ENCODE measurements at places on chromosomes 13 and 19. TPM values are rescaled to one million over a fixed set of nuclear protein-coding genes. Genes with fewer than 3 reads are reported as not detected.

Gene SHC2
- 3.5 TPM for total RNA-seq

Gene TFDP1
- total RNA-seq: 84.8 TPM

Gene SDHAF1
- 16.8 TPM for total RNA-seq

Gene THSD1
- total RNA-seq: 0.35 TPM

GRCh38 chr13:42114912-42115311 lies 66.5 kb downstream of the DGKH start:
- H3K4me3 ChIP-seq: no peak overlapping the region
- no peak overlapping the region for H3K27ac ChIP-seq
- H3K36me3 ChIP-seq: no peaks in the 10 kb centered on the region
- no peaks in the 10 kb centered on the region for H3K27me3 ChIP-seq
- no peak for DNase-seq

DNA sequence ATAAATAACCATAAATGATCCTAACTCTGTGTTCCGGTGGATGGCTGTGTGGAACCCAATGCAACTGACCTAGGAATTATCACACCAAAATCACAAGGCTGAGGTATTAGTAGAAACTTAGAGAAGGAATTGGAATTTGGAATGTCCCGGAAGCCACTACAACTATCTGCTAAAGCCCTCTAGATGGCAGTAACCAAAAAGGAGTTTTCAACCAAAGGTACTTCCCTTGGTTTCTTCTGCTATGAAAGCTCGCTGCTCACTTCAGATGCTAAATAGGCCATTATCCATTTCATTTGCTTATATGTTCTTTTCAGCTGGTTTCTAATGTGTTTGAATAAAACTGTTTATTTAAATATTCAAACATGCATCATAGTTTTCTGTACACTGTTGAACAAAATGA lies 1589.1 kb upstream of the SPRY2 start:
- H3K27ac ChIP-seq: no peak overlapping the region
- no peak for DNase-seq
- H3K4me3 ChIP-seq: no peak overlapping the region
- no peaks in the 10 kb centered on the region for H3K36me3 ChIP-seq

- DNase-seq: peak; percentile 97
- peak within 1 kb of the TSS; percentile 92 for H3K4me3 ChIP-seq
- peak within 1 kb of the TSS; percentile 72 for H3K27ac ChIP-seq
- peaks cover 35% of the 10 kb centered on the region for H3K27me3 ChIP-seq
- H3K4me1 ChIP-seq: peaks cover 15% of the 10 kb centered on the region
Observed at GRCh38 chr19:48391100-48392005, at the start of gene KDELR1. Gene KDELR1, minus strand, starts transcription at chr19:48391551. Its CDS starts 193 bp downstream, at chr19:48391358.

DNA sequence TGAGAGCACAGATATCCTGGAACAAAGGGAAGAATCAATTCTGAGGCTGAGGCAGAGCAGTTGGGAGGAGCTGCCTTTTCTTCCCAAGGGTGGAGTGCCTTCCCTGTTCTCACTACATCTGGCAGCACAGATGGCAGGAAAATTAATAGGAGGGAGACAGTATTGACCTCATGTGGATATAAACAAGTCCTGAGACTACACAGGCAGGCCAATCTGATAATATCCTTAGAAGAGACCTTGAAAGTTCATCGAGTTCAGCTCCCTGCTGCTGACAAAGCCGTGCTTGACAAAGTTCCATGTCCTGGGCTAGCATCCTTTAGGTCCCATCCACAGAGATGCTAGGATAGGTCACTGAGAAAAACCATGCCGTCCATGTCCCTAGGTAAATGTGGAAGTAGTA lies 1451.5 kb downstream of the EFNB2 start:
- H3K27ac ChIP-seq: no peak overlapping the region
- DNase-seq: no peak
- no peak overlapping the region for H3K4me3 ChIP-seq
- no peaks in the 10 kb centered on the region for H3K4me1 ChIP-seq

- H3K27me3 ChIP-seq: no peaks in the 10 kb centered on the region
- H3K36me3 ChIP-seq: no peaks in the 10 kb centered on the region
Observed at GRCh38 chr13:35954207-35954560, 177.0 kb downstream of the DCLK1 start.

DNA sequence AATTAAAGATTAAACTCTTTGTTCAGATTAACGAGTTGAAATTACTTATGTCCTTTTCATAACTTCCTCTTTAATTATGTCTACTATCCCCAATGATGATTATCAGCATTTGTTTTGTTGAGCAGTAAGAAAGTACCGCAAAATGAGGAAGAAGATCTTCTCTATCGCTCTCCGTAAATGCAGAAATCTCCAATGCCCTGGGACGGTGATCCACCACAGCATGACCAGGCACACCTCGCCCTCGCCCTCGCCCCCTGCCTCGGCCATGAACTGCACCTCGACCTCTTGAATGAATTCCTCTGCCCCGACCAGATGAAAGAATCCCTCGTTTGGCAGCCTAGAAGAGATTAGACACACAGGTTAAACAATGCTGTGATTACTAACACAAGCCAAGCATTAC lies 69.1 kb downstream of the RBM26 start:
- H3K4me1 ChIP-seq: no peaks in the 10 kb centered on the region
- no peak overlapping the region for H3K27ac ChIP-seq
- H3K36me3 ChIP-seq: peaks cover 6% of the 10 kb centered on the region
- DNase-seq: no peak

DNA sequence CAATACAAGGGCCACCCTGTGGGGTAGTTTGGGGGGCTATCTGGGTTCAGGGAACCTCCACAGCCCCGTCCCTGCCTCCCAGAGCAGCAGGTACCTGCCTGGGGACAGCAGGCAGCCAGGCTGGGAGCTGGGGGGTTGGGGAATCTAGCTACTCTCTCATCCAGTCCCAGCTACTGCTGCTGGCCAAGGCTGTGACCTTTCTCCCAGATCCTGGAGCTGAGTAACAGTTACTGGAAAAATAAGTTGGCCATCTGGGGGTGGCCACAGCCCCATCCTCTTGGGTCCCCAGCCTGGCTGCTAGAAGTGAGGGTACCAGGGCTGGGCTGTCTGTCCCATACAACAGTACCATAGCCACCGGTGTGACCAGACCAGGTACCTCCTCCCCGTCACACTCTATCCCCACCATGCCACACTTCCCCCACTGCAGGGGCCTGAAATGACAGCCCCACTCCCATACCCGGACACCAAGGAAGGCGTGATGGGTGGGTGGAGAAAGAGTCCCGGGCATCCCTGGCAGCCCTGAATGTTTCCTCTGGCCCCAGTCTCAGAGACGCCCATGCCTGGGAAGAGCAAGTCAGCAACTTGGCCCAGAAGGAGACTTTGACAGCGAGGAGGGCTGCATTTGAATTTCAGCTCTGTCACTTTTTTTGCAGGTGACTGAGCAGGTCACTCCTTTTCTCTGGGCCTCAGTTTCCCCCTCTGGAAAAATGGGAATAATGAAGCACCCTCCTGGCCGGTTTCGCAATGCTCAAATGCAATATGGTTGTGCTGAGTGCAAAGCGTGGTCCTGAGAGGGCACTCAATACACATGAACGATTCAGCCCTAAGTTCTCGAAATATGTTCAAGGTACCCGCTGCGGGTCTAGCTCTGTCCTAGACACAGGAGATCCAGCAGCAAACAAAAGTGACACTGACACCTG lies 30.7 kb upstream of the NFIC start:
- H3K27ac ChIP-seq: no peak overlapping the region
- no peaks in the 10 kb centered on the region for H3K4me1 ChIP-seq
- no peak overlapping the region for H3K4me3 ChIP-seq
- no peaks in the 10 kb centered on the region for H3K27me3 ChIP-seq

DNA sequence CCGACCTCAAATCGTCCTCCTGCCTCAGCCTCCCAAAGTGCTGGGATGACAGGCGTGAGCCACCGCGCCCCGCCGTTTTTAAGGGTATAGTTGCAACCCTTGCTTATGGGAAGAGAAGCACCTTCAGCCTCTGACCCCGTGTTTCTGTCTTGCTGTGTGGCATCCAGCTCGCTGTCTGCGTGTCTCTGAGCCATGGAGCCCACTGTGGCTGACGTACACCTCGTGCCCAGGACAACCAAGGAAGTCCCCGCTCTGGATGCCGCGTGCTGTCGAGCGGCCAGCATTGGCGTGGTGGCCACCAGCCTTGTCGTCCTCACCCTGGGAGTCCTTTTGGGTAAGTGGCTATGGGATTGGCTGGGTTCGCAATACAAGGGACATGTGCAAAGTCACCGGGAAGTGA lies 29.5 kb downstream of the TMPRSS9 start:
- H3K36me3 ChIP-seq: no peaks in the 10 kb centered on the region
- no peaks in the 10 kb centered on the region for H3K27me3 ChIP-seq
- H3K4me3 ChIP-seq: no peak overlapping the region
- no peaks in the 10 kb centered on the region for H3K4me1 ChIP-seq

All from H1 (cell line).